Hepatocyte (in vitro differentiated cells): ENCODE measurements at places on chromosomes 2 and 18.

DNA sequence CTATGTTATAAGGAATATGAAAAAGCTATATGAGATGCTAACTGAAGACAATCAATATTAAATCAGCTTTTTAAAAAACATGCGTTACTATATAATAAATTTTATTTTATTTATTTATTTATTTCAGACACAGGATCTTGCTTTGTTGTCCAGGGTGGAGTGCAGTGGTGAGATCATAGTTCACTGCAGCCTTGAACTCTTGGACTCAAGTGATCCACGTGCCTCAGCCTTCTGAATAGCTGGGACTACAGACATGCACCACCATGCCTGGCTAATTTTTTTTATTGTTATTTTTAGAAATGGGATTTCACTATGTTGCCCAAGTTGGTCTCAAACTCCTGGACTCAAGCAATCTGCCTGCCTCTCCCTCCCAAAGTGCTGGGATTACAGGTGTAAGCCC is 89.4 kb downstream of the MYOM1 start:
- no peak for DNase-seq
- H3K27ac ChIP-seq, result no peak overlapping the region
- no peaks in the 10 kb centered on the region for H3K4me1 ChIP-seq
- H3K36me3 ChIP-seq, result no peaks in the 10 kb centered on the region
- H3K27me3 ChIP-seq, result no peaks in the 10 kb centered on the region
- H3K4me3 ChIP-seq, result no peak overlapping the region

- H3K36me3 ChIP-seq, result no peaks in the 10 kb centered on the region
- no peaks in the 10 kb centered on the region for H3K27me3 ChIP-seq
- H3K27ac ChIP-seq, result peak overlapping the region; percentile 54
- peaks cover 34% of the 10 kb centered on the region for H3K4me1 ChIP-seq
- DNase-seq, result no peak
These were observed 80.9 kb upstream of the ARHGAP28 start for GRCh38 chr18:6648581-6648980.

- no peak overlapping the region for H3K27ac ChIP-seq
- H3K4me1 ChIP-seq, result no peaks in the 10 kb centered on the region
- no peaks in the 10 kb centered on the region for H3K27me3 ChIP-seq
- no peak overlapping the region for H3K4me3 ChIP-seq
- no peaks in the 10 kb centered on the region for H3K36me3 ChIP-seq
These were observed 16.8 kb downstream of the TPGS2 start for GRCh38 chr18:36811955-36812354.

GRCh38 chr18:12291690-12292089 is 16.4 kb upstream of the TUBB6 start:
- H3K27me3 ChIP-seq, result peaks cover 11% of the 10 kb centered on the region
- H3K4me1 ChIP-seq, result peaks cover 14% of the 10 kb centered on the region
- no peak for DNase-seq
- H3K4me3 ChIP-seq, result no peak overlapping the region
- H3K36me3 ChIP-seq, result no peaks in the 10 kb centered on the region
